ENCODE measurements at places on chromosomes 3 and 15. TPM values are rescaled to one million over a fixed set of nuclear protein-coding genes. Genes with fewer than 3 reads are reported as not detected.
A peak's percentile ranks its signal among the peaks of the same experiment; 100 is the strongest.

DNA sequence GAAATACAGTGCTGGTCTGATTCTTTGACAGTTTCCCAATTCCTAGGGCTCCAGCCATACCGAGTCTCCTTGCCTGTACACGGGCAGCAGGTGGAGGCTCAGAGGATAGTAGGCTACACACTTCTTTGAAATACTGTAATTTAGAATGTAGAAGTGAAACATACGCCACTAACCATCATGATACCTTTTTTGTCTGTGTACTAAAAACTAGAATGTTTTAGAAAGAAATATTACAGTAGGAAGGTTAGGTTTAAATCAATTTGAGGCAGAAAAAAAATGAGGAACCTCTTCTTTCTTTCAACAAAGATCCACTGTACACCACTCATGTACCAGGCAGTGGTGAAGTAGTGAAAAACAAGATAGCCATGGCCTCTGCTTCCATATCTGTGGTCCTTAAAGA is 354.7 kb downstream of the MCTP2 start:
- DNase-seq, result no peak

- no peak for DNase-seq
These were observed 43.0 kb upstream of the SPATA12 start for GRCh38 chr3:57017459-57017845.

DNA sequence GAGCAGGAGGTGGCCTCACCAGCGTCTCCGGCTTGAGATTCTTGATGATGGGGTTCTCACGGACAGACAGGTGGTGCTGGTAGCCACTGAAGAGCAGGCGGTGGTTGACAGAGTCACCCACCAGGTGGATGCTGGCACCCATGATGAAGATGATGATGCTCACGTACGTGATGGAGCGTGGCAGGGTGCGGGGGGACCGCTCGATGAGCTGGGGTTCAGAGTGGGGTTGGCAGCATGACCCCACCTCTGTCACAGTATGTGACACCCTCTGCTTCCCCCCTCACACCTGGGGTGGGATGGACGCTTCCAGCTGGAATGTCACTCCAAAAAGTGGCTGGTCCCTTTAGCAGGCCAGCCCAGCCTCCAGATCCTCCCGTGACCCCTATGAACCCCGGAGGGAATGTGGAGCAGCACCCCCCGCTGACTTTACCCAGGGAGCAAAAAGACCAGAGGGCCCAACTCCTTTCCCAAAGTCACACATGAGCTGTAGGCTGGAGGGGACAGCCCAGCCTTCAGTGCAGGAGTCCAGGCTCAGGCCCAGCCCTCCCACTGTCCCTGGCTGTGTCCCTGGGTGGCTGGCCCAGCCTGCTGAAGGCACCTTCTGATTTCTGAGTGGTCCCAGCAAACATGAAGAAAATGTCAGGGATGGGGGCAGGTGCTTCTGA is 6.7 kb upstream of the CALML4 start:
- DNase-seq, result peak; percentile 53

- DNase-seq, result no peak
These were observed 4.8 kb downstream of the PPP1R14D start for GRCh38 chr15:40823572-40824343.

GRCh38 chr15:63908991-63909390 is 75.2 kb upstream of the HERC1 start:
- no peak for DNase-seq

- no peak for DNase-seq
These were observed 615.3 kb downstream of the OTOL1 start for GRCh38 chr3:162111861-162112260.

DNA sequence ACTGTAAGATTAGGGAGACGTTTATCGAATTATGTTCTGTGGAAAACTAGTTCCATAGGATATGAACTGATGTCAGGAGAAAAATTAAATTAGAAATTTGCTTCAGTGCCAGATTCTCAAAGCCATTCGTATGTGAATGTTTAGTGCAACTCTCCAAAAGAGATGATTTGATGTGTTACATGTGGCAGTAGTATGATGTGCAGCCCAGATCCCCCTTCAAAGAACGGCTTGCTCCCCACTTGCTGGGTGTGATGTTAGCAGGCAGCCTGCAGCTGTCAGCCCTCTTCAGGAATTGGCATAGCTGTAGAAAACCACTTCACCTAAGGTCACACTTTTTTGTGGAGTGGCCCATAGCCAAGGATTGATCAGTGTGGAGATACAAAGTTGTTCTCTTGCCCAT is 127.0 kb upstream of the CCDC54 start:
- DNase-seq, result no peak

Gene SLC22A14
- not detected for total RNA-seq

DNA sequence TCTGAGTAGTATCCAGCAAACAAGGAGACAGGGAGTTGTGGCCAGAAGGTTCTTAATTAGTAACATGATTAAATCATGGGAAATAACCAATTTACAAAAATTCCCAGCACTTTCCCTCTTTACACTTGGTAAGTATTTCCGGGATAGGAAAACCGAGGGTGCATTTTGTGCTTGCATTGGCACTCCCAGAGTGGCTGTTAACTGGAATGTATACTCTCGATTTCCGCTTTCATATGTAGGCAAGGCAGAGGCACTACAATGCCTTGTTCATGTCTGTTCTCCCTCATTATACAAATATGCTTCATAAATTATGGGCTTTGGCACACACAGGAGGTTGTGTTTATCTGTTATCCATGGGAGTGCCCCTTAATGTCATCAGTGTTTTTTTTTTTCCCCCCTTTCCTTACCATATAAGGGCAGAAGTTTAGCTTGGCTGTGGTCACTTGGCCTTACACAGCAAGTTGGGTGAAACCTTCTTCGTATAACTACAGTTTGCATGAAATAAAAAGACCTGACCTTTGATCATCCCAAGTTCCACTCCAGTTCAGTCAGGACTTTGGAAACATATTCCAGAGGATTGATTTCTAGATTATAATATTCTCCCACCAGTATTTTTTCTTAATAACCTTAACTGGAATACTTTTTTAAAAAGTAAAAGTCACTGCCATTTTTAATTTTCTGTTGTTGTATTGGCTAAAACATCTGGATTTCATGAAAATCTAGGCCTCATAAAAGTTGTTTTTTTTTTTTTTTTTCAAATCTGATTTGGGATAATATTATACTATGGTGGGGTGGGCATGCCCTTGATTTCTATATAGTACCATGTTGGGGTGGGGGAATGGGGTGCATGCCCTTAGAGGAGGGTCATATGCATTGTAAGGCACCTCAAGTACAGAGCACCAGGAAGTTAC is 8.9 kb downstream of the TPM1 start:
- DNase-seq, result no peak

GRCh38 chr15:88744548-88745020 is 58.7 kb upstream of the ACAN start:
- DNase-seq, result no peak

Gene SAMMSON
- not detected for total RNA-seq

Gene RFX7
- total RNA-seq, result 22.5 TPM

Gene DUOX1
- 142 TPM for total RNA-seq

DNA sequence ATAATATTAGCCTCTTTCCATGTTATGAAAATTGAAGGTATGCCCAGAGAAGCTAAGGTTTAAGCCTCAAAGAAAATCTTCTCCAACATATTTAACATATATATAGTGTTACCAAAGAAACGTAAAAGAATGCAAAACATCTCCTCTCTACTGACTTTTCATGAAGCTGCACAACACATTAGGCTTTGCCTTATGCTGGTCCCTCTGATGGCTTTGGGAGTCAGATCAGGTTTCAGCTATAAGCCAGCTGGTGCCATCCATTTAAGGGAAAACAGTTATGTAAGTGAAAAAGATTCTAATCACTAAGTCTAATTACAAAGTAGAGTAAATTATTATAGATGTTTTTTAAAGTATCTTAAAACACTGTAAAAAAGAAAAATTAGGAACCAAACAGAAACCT is 410.5 kb downstream of the LSAMP start:
- no peak for DNase-seq

GRCh38 chr15:60408463-60408981 is 10.7 kb upstream of the ANXA2 start:
- DNase-seq, result no peak

GRCh38 chr15:33959844-33960548 is 8.3 kb upstream of the CHRM5 start:
- no peak for DNase-seq

DNA sequence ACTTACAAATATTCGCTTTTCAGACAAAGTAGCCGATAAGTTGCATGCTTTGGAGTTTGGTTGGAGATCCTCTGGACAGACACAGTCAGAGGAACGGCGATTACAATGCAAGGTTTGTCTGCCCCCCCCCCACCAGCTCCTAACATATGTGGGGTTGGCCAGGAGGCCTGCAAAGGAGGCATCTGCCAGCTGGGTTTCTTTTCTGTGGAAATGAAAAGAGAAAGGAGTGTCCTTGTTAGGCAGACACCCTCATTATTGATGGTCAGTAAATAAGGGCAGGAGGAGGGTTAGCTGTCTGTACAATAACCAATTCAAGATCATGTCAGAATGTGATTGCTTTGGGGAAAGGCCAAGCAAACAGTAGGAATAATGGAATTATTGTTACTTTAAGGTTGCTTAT is 49.1 kb downstream of the TLNRD1 start:
- DNase-seq, result no peak

- DNase-seq, result no peak
These were observed 59.9 kb downstream of the CLSTN2 start for GRCh38 chr3:139994891-139995290.

- DNase-seq, result no peak
These were observed 16.9 kb downstream of the FBLN2 start for GRCh38 chr3:13565581-13566452.

Gene CD200R1L
- total RNA-seq, result not detected

- DNase-seq, result no peak
These were observed 68.4 kb upstream of the SLCO3A1 start for GRCh38 chr15:91784973-91785709.

Gene ZBTB11
- total RNA-seq, result 28.1 TPM

DNA sequence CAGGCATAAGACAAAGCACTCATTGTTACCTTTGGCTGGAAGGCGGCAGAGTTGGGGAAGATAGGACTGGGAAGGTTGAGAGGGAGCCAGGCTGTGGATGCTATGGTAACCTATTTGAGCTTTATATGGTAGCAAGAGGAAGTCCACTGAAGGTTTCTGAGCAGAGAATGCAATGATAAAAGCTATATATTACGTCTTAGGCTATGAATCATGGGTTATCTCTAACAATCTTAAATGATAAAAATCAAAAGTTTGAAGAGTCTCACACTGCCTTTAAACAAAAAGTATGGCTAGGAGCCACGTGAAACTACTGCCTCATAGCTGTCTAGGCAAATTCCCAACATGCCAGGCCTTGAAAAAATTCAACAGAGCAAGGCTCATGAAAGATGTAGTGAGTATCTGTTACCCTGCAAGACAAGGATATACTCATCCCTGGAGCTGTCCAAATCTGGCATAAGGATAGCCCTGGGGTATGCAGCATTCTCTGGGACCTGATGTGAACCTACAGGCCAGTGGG is 4.1 kb downstream of the P3H2 start:
- no peak for DNase-seq

- DNase-seq, result no peak
These were observed 39.8 kb upstream of the ZBTB38 start for GRCh38 chr3:141328286-141329166.

- no peak for DNase-seq
These were observed 1.4 kb downstream of the AEN start for GRCh38 chr15:88622605-88622975.

Gene ALDH1A3
- 7.3 TPM for total RNA-seq

Gene NANOGP8
- not detected for total RNA-seq

Gene COL6A6
- total RNA-seq, result not detected

- peak; percentile 91 for DNase-seq
These were observed 19.0 kb downstream of the SYNM start for GRCh38 chr15:99123713-99124451.

DNA sequence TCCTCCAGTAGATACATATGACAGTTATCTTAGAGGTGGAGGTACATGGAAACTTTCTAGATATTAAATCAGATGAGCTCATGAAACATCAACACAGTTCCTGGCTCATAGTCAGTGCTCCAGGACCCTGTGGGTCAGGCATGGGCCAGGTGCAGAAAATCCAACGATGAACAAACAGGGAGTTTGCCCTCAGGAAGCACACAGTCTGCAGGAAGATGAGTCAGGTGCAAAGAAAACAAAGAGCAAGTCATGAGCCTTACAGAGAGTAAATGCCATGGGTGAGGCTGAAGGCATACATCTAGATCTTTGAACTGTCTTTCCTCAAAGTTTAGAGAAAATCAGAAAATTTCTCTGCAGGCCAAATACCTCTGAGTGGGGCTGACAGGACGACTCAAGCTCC is 184.2 kb upstream of the TPM1 start:
- no peak for DNase-seq

DNA sequence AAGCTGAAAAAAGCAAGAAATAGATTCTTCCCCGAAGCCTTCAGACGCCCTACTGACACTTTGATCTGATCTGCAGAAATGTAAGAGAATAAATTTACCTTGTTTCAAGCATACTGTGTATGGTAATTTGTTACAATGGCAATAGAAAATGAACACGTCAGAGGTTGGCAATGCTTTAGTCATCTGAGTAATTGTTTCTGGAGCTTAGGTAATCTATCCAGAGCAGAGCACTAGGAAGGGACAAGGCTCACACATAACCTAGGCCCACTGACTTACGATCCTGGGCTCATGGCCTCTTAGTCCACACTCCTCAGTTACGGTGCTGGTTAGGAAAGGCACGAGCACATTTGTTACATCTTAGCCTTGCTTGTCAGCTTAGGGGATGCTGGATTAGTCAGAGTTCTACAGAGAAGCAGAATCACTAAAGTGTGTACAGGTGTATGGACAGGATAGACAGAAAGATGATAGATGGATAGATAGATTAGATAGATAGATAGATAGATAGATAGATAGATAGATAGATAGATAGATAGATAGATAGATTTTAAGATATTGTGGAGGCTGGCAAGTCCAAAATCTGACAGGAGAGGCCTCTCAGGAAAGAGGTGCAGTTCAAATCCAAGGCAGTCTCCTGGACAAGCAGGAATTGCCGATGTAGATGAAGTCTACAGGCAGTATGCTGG is 46.8 kb upstream of the TBC1D23 start:
- DNase-seq, result no peak

DNA sequence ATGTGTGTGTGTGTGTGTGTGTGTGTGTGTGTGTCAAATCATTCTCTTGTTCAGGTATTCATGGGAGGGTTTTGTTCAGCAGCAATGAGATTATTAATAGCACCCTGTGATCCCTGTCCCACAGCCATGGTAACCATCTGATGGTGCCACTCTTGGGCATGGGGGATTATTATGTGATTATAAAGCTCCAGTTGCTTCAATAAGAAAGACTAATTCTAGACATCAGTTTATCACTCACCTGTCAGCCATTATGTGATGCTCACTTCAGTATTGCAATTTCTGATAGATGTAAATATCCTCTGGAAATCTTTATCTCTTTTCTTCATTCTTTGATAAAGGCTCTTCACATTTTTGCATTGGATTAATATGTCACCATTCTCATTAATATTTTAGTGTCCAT is 145.9 kb upstream of the POU1F1 start:
- no peak for DNase-seq

GRCh38 chr3:58804914-58805313 is 138.3 kb upstream of the FAM3D start:
- no peak for DNase-seq

Gene IDH3A
- 56.0 TPM for total RNA-seq

Data from suprapubic skin (tissue), 4 donors.